ENCODE measurements at places on chromosomes 1 and 21. TPM values are rescaled to one million over a fixed set of nuclear protein-coding genes. Genes with fewer than 3 reads are reported as not detected.

CRP gene
- 0.20 TPM for total RNA-seq

CELA3B gene
- total RNA-seq = 0.35 TPM

VCAM1 gene
- total RNA-seq = 4.0 TPM

BSND gene
- total RNA-seq = not detected

SPRR2G gene
- not detected for total RNA-seq

MROH7 gene
- total RNA-seq = 8.9 TPM

DNA sequence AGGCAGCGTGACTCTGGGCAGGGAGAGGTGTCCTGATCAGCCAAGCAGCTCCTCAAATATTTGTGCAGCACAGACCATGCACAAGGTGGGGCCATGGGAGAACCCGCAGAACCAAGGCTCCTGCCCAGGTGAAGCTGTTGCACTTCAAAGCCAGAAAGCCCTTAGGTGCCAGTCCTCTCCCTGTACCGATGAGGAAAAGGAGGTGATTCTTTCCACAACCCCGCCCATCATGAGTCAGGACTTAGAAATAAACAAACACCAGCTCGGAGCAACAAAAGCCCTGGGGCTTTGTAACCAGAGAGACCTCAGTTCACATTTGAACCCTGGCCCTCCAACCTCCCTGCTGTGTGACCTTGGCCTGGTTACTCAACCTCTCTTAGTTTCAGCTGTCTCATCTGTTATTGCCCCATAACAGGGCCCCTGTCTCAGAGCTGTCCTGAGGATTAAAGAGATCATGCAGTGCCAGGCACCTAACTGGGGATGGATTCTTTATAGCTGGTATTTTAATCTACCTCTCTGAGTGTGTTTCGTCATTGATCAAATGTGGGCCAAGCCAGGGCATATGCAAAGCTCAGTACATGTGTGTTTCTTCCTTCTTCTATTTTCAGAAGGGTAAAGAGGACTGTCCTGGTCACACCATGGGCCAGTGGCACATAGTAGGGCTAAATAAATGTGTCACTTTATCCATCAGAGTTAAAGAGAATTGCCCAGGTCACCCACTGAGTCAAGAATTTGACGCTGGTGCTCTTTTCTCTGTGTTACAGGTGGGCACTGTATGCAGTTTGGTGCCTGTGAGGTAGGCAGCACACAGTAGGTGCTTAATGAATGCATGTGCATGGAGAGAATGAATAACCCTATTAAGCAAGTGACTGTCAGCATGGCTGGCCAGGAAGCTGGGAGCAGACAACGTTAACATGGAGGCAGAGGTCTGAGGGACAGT, 1.4 kb downstream of the LDLRAD1 start:
- DNase-seq = no peak

DNA sequence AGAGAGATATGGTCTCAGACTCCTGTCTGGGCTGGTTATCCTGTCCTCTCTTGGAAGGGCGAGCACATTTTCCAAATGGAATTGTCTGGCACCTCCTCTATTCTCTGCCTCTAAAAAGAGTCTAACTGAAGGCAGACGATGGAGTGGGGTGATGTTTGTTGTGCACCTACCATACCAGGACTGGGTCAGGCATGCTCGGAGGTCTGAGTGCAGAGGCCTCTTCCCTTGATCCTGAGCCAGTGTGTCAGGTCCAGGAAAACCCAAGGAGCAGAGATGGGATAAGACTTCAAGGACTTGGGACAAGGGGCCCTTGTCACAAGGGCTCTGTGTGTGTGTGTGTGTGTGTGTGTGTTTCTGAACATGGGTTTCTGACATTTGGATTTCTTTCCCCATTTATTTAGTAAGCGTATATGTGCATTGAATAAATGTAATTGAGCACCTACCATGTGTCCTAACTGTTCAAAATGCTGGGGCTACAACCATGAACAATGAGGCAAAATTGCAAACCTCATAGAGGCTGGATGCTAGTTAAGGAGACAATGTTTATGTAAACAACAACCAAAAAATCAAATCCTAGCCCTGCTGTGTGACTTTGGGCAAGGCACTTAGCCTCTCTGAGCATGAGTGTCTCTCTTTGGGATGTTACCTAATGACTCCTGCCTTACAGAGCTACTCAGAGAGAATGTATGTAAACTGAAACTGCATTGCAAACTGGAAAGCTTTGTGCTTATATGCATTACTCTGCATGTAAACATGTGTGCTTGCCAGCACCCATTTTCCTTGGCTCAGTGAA, 276.3 kb downstream of the FOXD2 start:
- no peak for DNase-seq

GRCh38 chr1:236009191-236009590, 55.7 kb downstream of the NID1 start:
- DNase-seq = no peak

- no peak for DNase-seq
Measured at GRCh38 chr1:160402001-160402795, 1.8 kb downstream of the VANGL2 start.

DNA sequence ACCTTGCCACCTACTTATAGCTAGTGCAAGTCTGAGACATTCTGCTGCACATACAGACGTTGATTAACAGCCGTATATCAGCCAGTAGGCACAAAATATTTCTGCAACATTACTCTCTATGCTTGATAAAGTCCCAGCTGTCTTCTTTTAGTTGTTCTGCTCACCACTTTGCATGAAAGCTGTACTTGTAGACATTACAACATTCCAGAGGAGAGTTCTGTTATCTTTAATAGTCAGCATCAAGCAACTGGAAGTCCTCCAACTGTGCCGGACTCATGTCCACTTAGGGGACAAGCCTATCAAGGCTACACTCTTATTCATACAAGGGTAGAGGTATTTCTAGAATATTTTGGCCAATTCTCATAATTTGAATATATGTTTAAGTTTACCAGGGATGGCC, 50.0 kb downstream of the CACHD1 start:
- DNase-seq = no peak

DNA sequence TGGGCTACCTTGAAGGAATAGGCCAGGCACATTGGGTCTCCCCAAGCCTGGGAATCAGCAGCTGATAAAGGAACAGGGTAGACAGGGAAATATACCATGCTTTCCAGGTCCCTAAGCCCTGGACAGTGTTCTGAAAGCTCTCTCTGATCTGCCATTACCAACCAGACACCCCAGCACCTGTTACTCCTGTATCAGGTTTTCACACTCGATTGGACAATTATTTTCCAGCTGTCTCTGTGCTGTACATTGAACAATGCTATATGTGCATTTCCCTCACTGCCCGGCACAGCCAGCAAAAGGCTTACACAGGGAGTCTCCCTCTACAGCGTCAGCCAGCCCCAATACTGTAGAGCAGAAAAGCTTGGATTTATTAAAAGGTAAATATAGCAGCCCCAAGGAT, 4.7 kb downstream of the CFAP45 start:
- DNase-seq = no peak

DNA sequence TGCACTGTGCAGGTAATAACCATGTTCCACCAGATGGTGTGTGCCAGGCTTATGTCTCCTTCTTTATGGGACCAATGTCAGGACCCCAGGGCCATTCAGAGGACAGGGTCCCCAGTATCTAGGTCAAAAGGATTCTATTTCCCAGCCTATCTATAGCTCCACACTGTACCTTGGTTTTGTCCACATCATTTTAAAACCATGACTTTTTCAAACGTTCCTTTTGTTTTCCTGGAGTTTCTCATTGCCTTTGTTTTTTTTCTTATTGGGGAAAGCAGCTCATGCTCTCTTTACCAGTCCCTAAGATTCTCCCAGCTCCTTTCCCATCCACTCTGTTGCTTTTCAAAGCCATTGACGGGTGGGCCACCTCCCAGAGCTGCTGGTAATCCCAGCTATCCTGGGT, 12.6 kb downstream of the PLCH2 start:
- DNase-seq = no peak

GRCh38 chr1:53982034-53982762, 35.8 kb downstream of the LDLRAD1 start:
- peak; percentile 37 for DNase-seq

GRCh38 chr1:12339811-12340543, 110.1 kb downstream of the VPS13D start:
- DNase-seq = no peak

GRCh38 chr1:46444466-46444865, 45.2 kb upstream of the DMBX1 start:
- DNase-seq = no peak

DNA sequence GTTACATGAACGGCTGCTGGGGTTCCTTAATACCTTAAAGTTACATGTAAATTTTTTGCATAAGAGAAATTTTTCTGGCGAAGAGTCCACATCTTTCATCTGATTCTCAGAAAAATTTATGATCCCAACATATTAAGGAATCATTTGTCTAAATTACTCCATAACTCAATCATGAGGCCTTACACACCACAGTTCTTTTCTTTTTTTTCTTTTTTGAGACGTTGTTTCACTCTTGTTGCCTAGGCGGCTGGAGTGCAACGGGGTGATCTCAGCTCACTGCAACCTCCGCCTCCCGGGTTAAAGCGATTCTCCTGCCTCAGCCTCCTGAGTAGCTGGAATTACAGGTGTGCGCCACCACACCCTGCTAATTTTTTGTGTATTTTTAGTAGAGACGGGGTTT, 2.1 kb upstream of the S100A11 start:
- DNase-seq = no peak

DNA sequence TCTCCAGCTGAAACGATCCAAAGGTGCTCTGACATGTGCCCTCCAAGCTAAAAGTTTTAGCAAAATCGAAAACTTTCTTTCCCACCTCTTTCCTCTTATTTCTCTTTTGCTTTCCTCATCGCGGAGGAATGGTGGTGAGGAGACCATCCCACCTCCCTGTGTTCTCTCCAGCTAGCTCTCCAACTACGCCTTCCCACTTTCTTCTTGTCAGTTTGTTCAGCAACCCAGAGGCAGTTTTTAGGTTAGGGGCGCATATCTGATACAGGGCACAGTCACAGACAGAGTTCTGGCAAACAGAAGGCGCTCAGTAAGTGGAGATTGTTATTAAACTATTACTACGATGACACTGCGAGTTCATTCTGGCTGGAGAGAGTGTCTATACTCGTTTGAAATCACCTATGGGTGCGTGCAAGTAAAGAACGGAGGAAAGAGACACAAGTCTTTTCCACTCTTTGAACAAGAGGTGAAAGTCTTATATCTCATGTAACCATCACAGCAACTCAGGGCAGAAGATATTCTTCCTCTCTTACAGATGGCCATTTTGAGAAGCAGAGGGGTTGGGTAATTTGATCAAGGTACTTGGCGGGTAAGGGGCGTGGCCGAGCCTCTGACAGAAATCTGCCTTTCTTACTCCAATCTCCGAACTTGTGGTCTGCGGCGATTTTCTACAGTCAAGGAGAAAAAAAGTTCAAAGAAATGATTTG, 13.9 kb downstream of the HLX start:
- DNase-seq = no peak

- no peak for DNase-seq
Measured at GRCh38 chr1:168755800-168756418, 26.9 kb upstream of the DPT start.

DNA sequence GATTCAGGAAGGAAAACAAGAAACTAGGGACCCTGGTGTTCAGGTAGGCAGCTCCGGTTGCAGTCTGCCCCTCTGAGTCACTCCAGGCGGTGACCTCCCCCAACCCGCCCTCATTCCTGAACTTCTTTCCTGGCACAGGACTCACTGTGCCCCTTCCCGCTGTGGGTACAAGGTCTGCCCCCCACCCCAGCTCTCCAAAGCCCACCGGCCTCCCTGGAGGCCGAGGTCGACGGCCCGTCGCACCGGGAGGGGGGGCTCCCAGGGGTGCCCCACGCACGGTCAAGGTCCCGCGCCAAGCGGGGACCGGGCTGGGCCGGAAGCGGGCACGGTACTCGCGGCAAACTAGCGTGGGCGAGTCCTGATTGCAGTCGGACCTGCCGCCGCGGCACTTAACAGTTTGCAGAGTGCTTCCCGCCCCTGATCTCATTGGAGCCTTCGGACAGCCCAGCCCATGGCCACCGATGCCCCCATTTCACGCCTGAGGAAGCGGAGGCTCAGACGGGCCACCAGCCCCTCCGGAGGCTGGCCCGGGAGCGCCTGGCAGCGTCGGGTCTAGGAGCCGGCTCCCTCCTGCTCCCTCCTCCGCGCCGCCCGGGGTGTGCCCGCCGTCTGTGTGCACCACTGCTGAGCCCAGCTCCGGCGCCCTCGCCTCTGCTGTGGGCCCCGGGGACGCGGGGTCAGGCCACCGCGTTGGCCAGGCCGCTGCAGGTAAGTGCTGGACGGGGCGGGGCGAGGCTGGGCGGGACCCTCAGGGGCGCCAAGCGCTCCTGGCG, at the start of gene GJB3:
TSS of gene GJB3 (plus strand) at position 144 of the 773 bp plus-strand sequence. CDS start 3,549 bp downstream, outside the sequence.
- peak; percentile 41 for DNase-seq

GRCh38 chr1:26283871-26284596, 4.1 kb downstream of the SH3BGRL3 start:
- no peak for DNase-seq

GRCh38 chr1:247445526-247446356, 12.2 kb downstream of the OR2B11 start:
- DNase-seq = no peak

- no peak for DNase-seq
Measured at GRCh38 chr1:182484531-182485257, 34.7 kb downstream of the RGSL1 start.

DNA sequence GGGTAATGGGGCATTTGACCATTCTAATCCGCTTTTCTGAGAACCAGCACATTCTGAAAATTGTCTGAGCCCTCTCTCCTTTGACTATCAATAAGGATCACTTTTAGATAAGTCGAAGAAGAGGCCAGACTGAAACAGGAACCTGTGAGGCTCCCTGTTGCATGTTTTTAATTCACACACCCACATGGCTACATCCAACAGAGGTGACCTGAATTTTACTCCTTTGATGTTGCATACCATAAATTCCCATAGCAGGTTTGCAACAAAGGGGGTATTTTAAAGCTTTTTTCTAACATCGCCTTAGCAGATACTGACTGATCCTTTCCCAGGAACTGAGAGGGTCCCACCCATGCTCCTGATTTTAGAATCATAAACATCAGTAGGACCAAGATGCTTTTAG, 450.8 kb downstream of the USP25 start:
- DNase-seq = no peak

DNA sequence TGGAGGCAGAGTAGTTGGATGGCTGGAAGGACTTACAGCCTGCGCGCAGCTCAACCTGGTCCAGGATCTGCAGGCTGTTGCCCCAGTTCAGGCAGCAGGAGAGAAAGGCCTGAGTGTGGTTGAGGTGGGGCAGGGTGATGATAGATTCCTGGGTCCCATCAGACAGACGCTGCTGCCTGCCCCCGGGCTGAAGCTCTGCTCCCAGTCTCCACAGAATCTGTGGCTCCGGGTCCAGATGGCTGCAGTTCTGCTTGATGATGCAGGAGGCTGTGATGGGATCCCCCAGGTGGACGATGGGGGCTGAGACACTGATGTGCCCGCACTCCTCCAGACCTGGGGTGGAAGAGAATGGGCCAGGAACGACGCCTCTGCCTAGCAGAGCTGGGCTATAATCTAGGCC, 7.4 kb downstream of the CSF3R start:
- no peak for DNase-seq

DNA sequence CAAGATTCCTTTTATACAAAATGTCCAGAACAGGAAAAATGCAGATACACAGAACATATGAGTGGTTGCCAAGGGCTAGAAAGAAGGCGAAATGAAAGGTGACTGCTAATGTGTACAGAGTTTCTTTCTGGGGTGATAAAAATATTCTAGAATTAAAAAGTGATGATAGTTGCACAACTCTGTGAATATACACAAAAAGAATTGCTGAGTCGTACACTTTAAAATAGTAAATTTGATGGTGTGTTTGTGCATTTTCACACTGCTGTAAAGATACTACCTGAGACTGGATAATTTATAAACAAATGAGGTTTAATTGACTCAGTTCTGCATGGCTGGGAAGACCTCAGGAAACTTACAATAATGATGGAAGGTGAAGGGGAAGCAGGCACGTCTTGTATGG, 23.9 kb downstream of the KLHDC7A start:
- DNase-seq = no peak

- DNase-seq = no peak
Measured at GRCh38 chr1:20322825-20323612, 32.3 kb downstream of the VWA5B1 start.
